ENCODE measurements at places on chromosomes 1 and 21. TPM values are rescaled to one million over a fixed set of nuclear protein-coding genes. Genes with fewer than 3 reads are reported as not detected.

The HEYL gene
- 68.6 TPM for polyA plus RNA-seq

The NECTIN4 gene
- not detected for polyA plus RNA-seq

The PTPRC gene
- polyA plus RNA-seq: 12.9 TPM

The ODR4 gene
- polyA plus RNA-seq: 6.0 TPM

The FMO2 gene
- polyA plus RNA-seq: 232 TPM

The FPGT gene
- polyA plus RNA-seq: 9.9 TPM

The PEAR1 gene
- 5.6 TPM for polyA plus RNA-seq

The EDARADD gene
- 0.59 TPM for polyA plus RNA-seq

The HSPA6 gene
- polyA plus RNA-seq: 1.1 TPM

The CGN gene
- 0.36 TPM for polyA plus RNA-seq

The DPT gene
- polyA plus RNA-seq: 56.5 TPM

The MMEL1 gene
- polyA plus RNA-seq: 1.8 TPM
